ENCODE measurements at places on chromosomes 1 and 21. TPM values are rescaled to one million over a fixed set of nuclear protein-coding genes. Genes with fewer than 3 reads are reported as not detected.

The FCRL2 gene
- not detected for total RNA-seq

The OPRD1 gene
- not detected for total RNA-seq

The ADAMTS5 gene
- not detected for total RNA-seq

The ITLN1 gene
- total RNA-seq = not detected

The GPR89A gene
- total RNA-seq = 31.9 TPM

The ERICH3 gene
- not detected for total RNA-seq

The KRTAP19-1 gene
- not detected for total RNA-seq

The SMIM1 gene
- total RNA-seq = not detected
